Fibroblast of lung (primary cell): ENCODE measurements at places on chromosomes 16 and 17.
A peak's percentile ranks its signal among the peaks of the same experiment; 100 is the strongest.

DNA sequence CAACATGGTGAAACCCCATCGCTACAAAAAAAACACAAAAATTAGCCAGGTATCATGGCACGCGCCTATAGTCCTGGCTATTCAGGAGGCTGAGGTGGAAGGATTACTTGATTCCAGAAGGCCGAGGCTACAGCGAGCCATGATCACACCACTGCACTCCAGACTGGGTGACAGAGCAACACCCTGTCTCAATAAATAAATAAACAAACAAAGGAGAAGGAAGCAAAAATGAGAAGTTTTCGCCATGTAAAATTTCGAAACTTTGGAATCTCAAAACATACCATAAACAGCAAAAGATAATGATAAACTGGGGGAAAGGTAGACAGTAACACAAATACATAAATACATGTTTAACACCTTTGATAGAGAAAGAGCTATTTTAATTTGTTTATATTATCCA, 130.9 kb downstream of the ZFHX3 start:
- no peak for DNase-seq

DNA sequence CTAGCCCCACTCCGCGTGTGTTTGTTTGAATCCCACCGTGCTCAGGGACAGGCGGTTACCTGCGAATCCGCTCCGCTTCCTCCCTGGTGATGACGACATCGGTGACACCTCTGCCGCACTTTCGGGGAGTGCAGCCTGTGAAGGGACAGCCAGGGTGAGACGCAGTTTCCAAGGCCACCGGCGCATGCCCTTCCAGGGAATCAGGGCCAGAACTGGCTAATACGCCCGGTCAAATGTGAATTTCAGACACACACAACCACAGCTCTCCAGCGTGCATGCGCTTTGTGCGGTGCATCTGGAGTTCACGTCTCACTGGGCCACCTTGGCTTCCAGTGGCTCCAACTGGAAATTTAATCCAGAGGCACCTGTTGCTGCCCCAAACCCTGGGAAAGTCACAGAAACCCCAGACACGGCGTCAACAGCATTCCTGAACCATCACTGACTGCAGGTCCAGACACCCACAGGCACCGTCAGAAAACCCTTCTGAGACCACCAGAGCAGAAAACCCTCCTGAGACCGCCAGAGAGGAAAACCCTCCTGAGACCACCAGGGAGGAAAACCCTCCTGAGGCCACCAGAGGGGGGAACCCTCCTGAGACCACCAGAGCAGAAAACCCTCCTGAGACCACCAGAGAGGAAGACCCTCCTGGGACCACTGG, 6.6 kb upstream of the HEXD start:
- DNase-seq: no peak

GRCh38 chr17:17669580-17670235, 11.6 kb upstream of the RAI1 start:
- no peak for DNase-seq

DNA sequence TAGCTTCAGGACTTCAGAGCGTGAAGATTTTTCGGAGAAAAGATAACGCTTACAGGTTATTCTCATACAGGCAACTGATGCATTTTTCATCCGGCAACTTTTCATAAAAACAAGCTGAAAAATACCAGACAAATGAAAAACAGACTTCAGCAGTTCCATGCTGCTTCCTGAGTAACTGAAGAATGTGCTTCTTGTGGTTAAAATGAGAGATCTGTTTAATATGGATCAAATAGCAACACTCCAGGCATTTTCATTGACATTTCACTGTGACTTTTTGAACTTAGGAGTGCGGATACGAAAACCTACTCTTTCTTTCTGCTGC, 705 bp upstream of the PITPNC1 start:
- DNase-seq: peak; percentile 63

GRCh38 chr17:40418428-40418706, 671 bp upstream of the TOP2A start:
- no peak for DNase-seq

DNA sequence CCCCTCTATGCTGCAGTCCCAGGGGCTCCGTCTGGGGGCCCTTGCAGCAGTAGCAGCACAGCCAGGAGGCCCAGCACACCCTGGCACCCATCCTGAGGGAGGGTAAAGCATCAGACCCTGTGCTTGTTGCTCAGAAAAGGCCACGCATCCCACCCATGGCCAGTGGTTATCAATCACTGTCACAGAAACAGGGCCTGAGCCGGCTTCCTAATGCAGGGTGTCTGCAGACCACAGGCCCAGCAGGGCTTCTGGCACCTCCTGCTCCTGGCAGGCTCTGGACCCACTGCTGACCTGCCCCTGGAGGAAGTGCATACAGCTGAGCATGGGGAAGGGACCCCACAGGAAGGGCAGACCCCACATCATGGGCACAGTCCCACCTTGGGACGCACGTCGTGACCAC, 26.9 kb upstream of the CDH15 start:
- DNase-seq: no peak

DNA sequence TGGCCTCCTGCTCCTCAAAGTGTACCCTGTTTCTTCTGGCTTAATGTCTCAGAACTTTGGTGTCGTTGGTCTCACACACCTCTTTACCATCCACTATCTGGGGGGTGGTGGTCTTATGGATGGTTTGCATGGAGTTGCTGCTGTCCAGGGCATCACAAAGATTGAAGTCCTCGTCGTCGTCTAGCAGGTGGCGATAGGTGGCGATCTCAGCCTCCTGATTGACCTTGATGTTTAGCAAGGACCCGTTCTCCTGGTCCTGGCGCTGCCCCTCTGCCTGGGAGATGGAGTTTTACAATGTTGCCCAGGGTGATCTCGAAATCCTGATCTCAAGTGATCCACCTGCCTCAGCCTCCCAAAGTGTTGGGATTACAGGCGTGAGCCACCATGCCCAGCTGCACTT, 31.1 kb upstream of the HELZ start:
- DNase-seq: no peak

DNA sequence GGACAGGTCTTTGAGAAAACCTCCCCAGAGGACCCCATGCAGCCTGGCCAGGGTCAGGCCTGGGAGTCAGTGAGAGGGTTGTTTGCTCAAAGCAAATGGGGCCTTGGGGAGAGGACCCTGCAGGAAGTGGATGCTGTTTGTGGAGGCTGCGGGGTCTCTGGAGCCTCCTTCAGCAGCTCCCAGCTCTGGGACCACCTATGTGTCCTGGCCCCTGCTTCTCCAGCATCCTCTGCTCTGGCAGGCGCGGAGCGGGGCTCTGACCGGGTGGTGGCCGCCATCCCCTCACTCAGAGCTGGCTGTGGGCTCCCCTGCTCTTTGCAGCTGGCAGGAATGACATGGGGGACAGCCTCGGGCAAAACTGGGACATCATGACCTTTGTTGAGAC, 29.8 kb upstream of the CIBAR2 start:
- DNase-seq: no peak

DNA sequence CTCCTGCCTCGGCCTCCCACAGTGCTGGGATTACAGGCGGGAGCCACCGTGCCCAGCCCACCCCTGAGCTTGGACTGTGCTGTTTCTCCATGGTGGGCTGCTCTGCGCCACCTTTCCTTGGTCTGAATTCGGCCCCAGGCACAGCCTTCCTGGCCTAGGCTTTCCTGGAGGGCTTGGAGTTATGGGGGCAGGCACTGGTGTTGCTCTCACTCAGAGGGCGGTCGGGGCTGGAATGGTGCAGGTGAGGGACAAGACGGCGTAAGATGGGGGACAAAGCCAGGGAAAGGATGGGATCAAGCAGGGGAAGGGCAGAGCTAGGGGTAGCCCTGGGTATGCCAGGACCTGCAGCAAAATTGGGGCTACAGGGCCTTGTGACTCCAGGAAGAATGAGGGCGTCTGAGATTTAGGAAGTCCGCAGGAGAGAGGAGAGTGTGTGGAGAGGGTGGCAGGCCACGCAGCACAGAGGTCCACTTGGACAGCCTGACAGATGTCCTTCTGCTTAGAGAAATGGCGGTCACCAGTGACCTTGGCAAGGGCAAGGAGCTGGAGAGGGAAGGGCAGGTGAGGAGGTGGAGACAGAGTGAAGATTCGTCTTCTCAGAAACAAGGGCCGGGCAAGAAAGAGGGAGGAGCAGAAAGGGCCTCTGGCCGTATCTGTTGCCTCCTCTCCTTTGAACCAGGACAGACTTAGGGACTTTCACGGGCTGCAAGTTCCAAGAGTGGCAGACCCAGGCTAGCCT, 1.6 kb upstream of the ATP6V0C start:
- DNase-seq: no peak

GRCh38 chr16:56193951-56194726, 2.9 kb downstream of the GNAO1 start:
- peak; percentile 69 for DNase-seq

DNA sequence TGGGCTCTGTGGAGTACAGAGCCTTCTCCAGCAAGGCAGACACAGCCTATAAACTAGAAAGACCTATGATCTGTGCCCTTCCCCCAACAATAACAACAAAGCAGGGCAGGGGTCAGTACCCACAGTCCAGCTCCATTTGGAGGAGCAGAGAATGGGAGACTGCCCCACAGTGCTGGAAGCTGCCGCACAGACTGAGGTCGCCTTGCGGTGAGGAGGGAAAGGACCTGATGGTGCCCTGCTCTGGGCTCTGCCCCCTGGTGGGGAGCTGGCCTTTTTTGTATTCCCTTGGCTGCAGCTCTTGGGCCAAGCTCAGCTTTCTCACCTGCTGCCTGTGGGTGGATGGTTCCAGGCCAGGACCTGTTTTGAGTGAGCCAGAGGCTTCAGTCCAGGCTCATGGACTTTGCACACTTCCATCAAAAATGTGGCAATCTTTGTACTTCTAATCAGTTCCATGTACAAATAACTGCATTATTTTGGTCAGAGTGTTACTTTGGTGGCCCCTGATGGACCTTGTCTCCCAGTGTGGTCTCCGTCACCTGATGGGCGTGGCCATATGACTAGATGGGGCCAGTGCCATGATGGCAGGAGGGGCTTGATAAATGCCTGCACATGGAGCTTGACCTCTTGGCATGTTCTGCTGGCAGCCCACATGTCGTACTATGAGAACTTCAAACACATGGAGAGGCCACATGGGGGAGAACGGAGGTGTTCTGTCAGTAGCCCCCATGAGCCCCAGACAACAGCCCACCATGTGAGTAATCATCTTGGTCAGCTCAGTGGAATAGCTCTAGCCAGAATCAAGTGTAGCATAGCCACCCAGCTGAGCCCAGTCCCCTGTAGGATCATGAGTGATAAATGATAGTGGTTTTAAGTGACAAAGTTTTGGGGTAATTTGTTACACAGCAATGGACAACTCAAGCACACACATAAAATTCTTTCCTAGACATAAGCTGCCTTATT, 24.2 kb downstream of the B9D1 start:
- DNase-seq: peak; percentile 21

DNA sequence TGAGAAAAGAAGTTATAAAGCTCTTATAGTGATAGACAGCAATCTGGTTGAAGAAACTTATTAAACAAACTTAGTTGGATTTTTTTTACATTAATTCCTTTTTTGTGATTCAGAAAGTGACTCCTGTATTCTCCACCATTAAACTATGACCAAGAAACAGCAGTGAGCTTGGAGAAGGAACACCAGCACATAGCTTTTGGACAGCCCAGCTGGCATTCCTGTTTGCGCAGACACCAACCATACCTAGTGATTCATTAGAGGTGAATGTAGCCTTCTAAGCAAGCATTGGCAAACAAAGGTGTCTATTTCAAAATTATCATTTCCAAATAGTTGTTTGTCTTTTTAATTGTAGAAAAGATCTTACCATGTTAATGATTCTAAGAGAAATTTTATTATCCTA, 94.4 kb downstream of the STXBP4 start:
- DNase-seq: no peak

- DNase-seq: no peak
Measured at GRCh38 chr16:68422396-68422960, 25.8 kb downstream of the SMPD3 start.

DNA sequence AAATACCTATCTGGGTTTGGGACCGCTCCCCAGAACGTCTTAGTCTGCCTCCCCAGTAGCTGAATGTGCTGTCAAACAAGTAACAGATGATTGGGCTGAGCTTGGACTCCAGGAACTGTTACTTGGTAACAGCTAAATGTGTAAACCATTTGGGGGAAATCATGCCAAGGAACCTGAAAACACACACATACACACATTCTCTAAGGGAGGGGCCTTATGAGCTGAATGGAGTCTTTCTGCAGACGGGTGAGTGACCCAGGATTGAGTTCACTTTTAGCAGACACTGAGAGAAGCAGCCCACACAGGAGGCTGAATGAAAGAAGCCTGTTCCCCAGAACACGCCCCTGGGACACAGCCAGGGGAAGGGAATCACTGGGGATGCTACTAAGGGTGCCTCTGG, 1.6 kb downstream of the ACLY start:
- DNase-seq: peak; percentile 79

GRCh38 chr17:76382351-76382802, 2.0 kb upstream of the SPHK1 start:
- DNase-seq: peak; percentile 80

DNA sequence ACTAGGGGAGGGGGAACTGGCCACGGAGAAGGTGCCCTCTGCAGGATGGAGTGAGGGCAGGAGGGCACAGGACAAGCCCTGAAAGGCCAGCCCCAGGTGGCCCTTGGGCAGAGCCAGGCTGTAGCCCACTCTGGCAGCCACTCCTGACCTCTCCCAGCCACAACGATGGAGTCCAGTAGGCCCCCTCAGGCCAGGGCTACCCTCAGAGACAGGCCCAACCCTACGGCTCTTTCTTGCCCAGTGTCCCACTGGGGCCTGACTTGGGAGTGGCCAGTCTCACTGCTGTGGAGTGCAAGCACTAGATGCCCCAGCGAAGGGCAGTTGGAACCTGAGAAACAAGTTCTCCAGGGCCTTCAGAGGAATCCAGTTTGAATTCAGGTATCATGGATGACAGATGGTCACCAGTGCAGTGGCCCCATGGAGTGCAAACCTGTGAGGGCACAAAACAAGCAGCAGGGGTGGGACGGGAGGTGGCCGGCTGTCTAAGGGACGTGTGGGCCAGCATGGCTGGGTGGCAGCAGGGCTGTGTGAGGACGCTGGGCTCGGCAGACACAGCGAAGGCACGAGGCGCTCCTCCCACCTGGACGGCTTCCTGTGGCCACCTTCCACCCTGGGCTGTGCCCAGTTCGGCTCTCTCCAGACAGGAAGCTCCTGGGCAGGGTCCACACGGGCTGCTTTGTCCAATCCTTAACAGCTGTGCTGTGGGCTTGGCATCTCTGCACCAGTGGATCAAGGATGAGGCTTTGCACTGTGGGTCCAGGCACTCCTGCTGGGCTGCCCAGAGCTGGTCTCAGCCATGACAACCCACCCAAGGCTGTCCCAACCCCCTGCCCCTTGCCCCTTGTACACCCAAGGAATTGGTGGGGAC, 72.1 kb downstream of the AMFR start:
- DNase-seq: no peak

GRCh38 chr17:44909681-44910144, 5.6 kb downstream of the GFAP start:
- DNase-seq: peak; percentile 85
